ENCODE measurements at places on chromosomes 13 and 19.

- DNase-seq: no peak
Observed at GRCh38 chr13:39397896-39398265, 205.1 kb downstream of the LHFPL6 start.

DNA sequence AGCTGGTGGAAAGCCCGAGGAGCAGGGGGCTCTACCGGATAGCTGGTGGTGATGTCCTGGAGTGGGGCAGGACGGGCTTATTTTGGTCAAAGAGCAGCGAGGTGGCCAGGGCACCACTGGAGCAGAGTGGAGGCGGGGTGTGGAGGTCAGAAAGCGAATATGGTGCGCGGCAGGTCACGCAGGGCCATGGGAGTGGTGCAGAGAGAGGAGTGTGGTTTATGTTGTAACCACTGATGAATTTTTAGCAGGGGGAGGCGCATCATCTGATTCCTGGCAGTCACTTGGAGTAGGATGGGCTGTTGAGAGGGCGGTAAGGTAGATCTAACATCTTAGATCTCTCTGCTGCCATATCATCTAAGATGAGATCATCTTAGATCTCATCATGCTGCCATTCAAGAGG, 1.4 kb upstream of the ZNF414 start:
- DNase-seq: peak; percentile 24

- DNase-seq: no peak
Observed at GRCh38 chr19:17320435-17320834, 11.1 kb downstream of the DDA1 start.

DNA sequence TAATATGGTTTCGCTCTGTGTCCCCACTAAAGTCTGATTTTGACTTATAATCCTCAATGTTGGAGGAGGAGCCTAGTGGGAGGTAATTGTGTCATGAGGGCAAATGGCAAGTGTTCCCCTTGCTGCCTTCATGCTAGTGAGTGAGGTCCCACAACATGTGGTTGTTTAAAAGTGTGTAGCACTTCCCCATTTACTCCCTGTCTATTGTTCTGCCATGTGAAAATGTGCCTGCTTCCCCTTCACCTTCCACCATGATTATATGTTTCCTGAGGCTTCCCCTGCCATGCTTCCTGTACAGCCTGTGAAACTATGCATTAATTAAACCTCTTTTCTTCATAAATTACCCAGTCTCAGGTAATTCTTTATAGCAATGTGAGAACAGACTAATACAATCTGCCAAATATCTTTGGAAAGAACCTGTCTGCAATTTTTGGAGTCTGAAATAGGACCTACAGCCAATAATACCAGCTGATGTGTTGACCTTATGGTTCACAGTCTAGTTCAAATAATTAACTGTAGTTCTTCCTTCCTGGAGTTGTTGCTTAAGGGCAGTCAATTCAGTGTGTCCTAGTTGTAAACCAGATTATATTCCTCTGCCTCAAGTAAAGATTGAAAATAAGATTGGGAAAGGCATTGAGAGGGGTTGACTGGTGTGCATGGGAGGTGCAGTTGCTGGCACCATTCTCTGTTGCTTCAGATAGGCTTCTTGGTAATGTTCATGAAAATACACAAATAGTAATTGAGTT, 1442.9 kb downstream of the SLITRK1 start:
- DNase-seq: no peak

GRCh38 chr13:49455007-49455398, 10.9 kb downstream of the SETDB2 start:
- no peak for DNase-seq

- peak; percentile 78 for DNase-seq
Observed at GRCh38 chr19:18496167-18496979, 25.5 kb downstream of the ELL start.

DNA sequence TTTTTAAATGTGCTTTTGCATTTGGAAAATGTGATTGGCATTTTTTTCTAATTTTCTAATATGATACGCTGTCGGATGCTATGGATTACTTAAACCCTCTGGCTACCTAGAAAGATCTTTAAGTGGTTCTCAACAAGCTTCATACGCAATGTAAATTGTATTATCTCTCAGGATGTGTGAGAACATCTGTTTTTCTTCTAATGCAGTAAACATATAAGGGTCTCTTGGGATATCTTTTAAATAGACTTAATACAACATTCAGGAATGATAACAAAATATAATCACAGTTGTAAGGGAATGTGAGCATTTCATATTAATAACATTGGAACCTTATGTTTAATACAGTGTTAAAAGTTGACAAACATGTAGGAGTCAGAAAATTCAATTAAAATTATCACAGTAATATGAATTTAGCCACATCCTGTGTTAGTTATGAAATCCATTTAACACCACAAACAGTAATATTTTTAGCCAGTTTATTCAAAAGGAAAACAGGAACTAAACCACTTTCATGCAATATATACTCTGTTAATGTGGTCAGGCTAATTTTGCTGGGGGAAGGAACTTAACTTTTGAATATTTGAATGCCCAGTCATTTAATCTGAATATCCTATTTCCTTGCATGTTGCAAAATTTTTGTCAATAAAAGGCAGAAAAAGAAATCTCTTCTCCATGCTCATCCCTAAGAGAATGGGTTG, 15.0 kb upstream of the ALOX5AP start:
- DNase-seq: no peak

GRCh38 chr19:22797040-22797439, 13.1 kb upstream of the ZNF99 start:
- DNase-seq: no peak

GRCh38 chr19:16619457-16619856, 8.5 kb downstream of the MED26 start:
- DNase-seq: no peak

DNA sequence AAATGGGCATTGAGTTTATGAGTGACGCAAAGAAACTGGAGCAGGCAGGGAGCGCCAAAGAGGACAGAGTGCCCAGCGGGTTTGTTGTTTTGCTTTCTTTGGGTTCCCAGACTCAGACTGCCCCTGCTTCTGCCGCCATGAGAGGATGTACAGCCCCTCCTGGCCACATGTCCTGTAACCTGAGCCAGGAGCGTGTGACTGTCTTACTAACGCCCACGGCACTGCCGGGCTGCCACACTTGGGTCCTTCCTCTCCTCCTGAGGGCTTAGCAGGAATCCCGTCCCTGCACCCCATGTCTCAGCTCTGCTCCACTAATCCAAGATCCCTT, 80.5 kb downstream of the GPR12 start:
- DNase-seq: no peak

DNA sequence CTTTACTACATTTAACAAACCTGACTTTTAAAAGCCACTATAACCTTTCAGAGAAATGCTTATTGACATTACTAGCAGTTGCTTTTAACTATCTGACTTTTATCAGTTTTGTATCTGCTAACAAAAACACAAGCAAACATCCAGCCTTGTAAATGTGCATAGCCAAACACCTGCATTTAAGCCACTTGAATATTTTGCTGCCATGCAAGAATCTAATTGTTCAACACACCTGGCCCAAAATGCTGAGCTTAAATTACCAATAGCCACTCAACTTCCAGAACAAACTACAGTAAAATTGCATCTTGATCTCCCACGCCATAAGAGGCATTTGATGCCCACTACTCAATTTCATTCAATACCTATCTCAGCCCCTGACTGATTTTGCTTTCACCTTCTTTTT, 9.3 kb downstream of the ZIC5 start:
- no peak for DNase-seq

DNA sequence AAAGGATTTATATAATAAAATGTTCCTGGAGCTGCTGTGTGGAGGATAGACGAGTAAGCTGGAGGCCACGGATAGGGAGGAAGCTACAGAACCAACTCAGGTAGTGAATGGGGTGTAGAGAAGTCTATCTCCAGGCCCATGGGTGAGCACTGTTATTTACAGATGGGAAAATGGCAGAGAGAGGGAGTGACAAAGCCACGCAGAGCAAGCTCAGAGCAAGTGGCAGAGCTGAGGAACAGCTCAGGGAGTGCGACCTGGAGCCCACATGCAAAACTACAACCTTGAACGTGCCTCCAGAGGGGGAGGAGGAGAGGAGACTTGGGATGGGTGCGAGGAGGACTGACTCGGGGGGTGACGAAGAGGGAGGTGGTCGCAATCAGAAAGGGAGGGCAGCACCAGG, 13.4 kb upstream of the RSPH6A start:
- no peak for DNase-seq

DNA sequence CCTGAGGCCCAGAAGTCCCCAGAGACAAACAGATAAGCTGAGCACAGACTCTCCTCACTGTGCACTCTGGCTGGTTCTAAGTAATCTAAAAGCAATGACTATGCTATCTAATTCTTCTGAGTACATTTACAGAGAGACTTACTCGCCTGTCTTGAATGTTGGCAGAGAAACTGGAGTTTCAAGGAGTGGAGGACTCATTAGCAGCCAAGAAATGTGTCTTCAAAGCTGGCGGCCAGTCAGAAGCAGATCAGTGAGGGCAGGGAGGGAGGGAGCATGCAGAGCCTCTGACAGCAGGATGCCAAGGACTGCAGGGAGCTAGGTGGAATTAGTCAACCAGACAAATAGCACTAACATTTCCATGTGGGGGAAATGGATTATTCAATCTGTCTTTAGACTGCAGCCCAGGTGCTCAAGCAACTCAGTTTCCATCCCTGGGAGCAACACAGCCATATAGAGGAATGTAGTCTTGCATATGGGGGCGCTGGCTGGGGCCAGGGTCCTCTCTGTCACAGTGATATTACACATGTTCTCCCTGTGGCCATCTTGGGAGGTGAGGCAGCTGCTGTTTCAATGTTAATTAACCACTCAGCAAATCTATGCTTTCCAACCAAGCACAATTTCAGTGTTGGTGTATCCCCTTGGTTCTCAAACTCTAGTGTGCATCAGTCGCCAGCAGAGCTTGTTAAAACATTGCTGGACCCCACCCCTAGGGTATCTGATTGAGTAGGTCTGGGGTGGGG, 97.9 kb downstream of the CCNA1 start:
- peak; percentile 11 for DNase-seq

DNA sequence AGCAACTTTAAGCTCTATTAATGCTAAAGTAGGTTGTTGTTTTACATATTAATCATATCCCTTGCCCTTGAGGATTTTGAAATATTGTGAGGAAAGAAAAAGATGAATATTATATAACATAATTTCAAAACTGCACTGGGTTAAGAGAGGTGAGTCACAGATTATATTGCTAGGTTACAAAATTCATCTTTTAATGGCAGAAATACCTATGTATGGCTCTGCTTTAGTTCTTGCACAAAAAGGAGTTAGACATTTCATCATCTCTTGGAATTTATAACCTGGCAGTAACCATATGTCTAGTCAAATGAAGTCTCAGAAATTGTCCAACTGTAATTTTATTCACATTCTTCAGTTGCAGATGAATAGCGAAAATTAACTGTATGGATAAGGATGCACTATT, 2041.1 kb downstream of the OLFM4 start:
- no peak for DNase-seq
